ENCODE measurements at places on chromosomes 12 and 14. TPM values are rescaled to one million over a fixed set of nuclear protein-coding genes. Genes with fewer than 3 reads are reported as not detected.

GRCh38 chr12:115932066-115932465 lies 345.4 kb downstream of the MED13L start:
- H3K4me1 ChIP-seq = no peaks in the 10 kb centered on the region
- H3K27ac ChIP-seq = no peak overlapping the region
- H3K36me3 ChIP-seq = no peaks in the 10 kb centered on the region
- no peak overlapping the region for H3K4me3 ChIP-seq
- no peaks in the 10 kb centered on the region for H3K27me3 ChIP-seq
- no peak for DNase-seq

DNA sequence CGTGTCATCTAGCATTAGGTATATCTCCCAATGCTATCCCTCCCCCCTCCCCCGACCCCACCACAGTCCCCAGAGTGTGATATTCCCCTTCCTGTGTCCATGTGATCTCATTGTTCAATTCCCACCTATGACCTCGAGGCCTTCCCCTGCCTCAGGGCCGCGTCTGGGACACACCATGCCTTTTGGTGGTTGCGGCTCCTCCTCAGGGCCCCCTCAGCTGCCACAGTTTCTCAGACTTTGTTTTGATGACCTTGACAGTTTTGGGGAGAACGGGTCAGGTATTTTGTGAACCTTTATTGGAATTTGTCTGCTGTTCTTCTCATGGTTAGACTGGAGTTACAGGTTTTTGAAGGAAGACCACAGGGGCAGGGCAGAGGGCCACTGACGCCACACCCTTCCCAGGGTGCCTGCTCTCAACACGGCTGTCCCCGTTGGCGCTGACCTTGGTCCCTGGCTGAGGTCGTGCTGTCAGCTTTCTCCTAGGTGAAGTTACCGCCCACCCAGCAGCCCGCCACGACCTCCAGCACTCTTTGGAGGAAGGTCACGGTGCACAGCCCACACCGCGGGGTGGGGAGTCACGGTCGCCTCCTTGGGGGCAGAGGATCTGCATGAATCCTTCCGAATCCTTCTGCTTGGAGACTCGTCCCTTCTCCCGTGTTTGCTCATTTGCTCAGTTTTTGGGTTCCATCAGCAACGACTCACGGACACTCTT lies 130.5 kb downstream of the KIF26A start:
- H3K4me3 ChIP-seq = no peak overlapping the region
- peak; percentile 10 for DNase-seq
- H3K27me3 ChIP-seq = no peaks in the 10 kb centered on the region
- H3K4me1 ChIP-seq = no peaks in the 10 kb centered on the region
- no peak overlapping the region for H3K27ac ChIP-seq
- no peaks in the 10 kb centered on the region for H3K36me3 ChIP-seq

DNA sequence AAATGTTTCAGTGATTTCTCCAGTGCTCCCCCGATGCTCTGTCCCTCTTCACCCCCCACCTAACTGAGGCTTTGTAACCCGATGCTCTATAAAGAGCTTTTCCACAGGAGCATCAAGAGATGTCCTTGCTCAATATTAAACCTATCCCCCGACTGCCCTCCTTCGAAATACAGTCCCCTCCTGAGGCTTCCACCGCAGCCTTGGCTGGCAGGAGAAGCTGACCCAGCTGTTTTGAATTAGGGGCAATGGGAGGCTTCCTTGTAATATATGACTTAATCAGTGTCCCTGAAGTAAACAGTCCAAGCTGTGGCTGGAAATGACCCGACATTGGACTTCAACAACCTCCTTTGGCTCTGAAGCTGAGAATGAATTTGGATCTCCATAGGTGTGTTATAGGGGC lies 62.4 kb downstream of the TMEM30B start:
- no peaks in the 10 kb centered on the region for H3K36me3 ChIP-seq
- no peaks in the 10 kb centered on the region for H3K4me1 ChIP-seq
- H3K27me3 ChIP-seq = peaks cover 7% of the 10 kb centered on the region

Gene FGF23
- total RNA-seq = not detected

GRCh38 chr12:127075981-127076380 lies 1191.0 kb upstream of the TMEM132C start:
- no peak overlapping the region for H3K4me3 ChIP-seq
- no peaks in the 10 kb centered on the region for H3K4me1 ChIP-seq
- no peaks in the 10 kb centered on the region for H3K27me3 ChIP-seq
- H3K27ac ChIP-seq = no peak overlapping the region
- H3K36me3 ChIP-seq = no peaks in the 10 kb centered on the region

- no peak overlapping the region for H3K27ac ChIP-seq
- H3K4me3 ChIP-seq = no peak overlapping the region
- H3K36me3 ChIP-seq = no peaks in the 10 kb centered on the region
- DNase-seq = no peak
- H3K4me1 ChIP-seq = no peaks in the 10 kb centered on the region
These were observed 9.4 kb upstream of the GAS2L3 start for GRCh38 chr12:100564090-100564489.

Gene OR6S1
- total RNA-seq = not detected

GRCh38 chr14:74437496-74438053 lies 11.6 kb upstream of the SYNDIG1L start:
- no peak overlapping the region for H3K27ac ChIP-seq
- no peak for DNase-seq
- no peak overlapping the region for H3K4me3 ChIP-seq
- no peaks in the 10 kb centered on the region for H3K27me3 ChIP-seq

- H3K27ac ChIP-seq = no peak overlapping the region
These were observed 124.3 kb downstream of the PIWIL1 start for GRCh38 chr12:130461839-130462557.

DNA sequence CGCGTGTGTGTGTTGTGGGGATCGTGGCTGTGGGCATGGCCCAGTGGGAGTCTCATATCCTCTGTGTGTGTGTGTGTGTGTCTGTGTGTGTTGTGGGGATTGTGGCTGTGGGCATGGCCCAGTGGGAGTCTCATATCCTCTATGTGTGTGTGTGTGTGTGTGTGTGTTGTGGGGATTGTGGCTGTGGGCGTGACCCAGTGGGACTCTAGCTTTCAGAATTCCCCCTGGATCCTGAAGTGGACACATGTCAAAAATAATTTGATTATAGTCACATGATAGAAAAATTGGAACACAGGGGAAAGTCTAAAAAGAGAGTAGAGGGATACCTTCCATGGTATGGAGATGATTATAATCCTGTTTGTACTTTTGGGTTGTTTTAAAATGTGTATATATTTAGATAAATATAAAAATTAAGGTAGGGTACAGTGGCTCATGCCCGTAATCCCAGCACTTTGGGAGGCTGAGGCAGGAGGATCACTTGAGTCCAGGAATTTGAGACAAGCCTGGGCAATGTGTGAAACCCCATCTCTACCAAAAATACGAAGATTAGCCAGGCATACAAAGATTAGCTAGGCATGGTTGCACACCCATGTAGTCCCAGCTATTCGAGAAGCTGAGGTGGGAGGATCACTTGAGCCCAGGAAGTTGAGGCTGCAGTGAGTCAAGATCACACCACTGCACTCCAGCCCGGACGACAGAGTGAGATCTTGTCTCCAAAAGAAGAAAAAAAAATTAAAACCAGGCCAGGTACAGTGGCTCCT lies 11.0 kb downstream of the PAPLN start:
- no peak for DNase-seq
- H3K27me3 ChIP-seq = peaks cover 13% of the 10 kb centered on the region
- peaks cover 22% of the 10 kb centered on the region for H3K4me1 ChIP-seq
- no peak overlapping the region for H3K27ac ChIP-seq
- H3K36me3 ChIP-seq = no peaks in the 10 kb centered on the region

Gene CD69
- 1,541 TPM for total RNA-seq

Gene LRRC10
- total RNA-seq = not detected

DNA sequence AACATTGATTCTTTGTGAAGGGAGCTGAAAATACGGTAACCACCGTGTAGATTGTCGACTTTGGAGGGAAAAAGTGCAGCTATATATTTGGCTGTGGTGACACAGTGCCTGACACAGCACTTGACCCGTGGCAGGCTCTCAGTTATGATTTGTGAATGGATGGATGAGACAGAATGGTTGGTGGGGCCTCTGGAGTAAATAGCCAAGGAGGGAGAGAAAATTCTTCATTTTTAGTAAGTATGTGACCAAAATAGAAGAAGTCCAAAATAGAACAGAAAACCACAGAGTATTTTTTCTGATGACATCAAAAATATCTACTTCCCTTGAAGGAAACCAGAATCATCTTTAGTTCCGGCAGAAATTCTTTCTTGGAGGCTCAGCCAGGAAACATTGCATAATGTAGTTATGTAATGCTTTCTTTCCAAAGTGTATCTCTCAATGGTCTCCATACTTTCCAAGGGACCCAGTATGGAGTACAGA lies 82.0 kb upstream of the WSCD2 start:
- H3K36me3 ChIP-seq = no peaks in the 10 kb centered on the region
- H3K4me1 ChIP-seq = no peaks in the 10 kb centered on the region
- DNase-seq = no peak
- H3K4me3 ChIP-seq = no peak overlapping the region

DNA sequence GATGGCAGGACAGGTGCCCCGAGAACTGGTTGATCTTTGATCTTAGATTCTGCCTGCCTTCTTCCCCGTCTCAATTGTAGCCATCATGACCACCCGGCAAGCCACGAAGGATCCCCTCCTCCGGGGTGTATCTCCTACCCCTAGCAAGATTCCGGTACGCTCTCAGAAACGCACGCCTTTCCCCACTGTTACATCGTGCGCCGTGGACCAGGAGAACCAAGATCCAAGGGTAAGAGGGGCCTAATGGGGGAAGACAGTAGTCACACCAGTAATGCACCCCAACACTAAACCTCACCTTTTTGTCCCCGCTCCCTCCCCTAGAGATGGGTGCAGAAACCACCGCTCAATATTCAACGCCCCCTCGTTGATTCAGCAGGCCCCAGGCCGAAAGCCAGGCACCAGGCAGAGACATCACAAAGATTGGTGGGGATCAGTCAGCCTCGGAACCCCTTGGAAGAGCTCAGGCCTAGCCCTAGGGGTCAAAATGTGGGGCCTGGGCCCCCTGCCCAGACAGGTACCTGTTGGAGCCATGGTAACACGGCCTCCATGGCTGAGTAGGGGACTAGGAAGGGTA lies 556 bp downstream of the TROAP start:
- peaks cover 16% of the 10 kb centered on the region for H3K4me1 ChIP-seq
- no peak overlapping the region for H3K27ac ChIP-seq

Gene ARHGDIB
- total RNA-seq = 962 TPM

GRCh38 chr14:36394593-36394992 lies 74.2 kb upstream of the MBIP start:
- H3K27ac ChIP-seq = no peak overlapping the region
- DNase-seq = no peak
- no peak overlapping the region for H3K4me3 ChIP-seq
- H3K36me3 ChIP-seq = no peaks in the 10 kb centered on the region
- H3K4me1 ChIP-seq = no peaks in the 10 kb centered on the region
- peaks cover 3% of the 10 kb centered on the region for H3K27me3 ChIP-seq

- H3K27ac ChIP-seq = no peak overlapping the region
- peaks cover 2% of the 10 kb centered on the region for H3K27me3 ChIP-seq
- no peak overlapping the region for H3K4me3 ChIP-seq
- no peaks in the 10 kb centered on the region for H3K36me3 ChIP-seq
- no peak for DNase-seq
These were observed 178.9 kb downstream of the KLHL28 start for GRCh38 chr14:44782775-44783238.

DNA sequence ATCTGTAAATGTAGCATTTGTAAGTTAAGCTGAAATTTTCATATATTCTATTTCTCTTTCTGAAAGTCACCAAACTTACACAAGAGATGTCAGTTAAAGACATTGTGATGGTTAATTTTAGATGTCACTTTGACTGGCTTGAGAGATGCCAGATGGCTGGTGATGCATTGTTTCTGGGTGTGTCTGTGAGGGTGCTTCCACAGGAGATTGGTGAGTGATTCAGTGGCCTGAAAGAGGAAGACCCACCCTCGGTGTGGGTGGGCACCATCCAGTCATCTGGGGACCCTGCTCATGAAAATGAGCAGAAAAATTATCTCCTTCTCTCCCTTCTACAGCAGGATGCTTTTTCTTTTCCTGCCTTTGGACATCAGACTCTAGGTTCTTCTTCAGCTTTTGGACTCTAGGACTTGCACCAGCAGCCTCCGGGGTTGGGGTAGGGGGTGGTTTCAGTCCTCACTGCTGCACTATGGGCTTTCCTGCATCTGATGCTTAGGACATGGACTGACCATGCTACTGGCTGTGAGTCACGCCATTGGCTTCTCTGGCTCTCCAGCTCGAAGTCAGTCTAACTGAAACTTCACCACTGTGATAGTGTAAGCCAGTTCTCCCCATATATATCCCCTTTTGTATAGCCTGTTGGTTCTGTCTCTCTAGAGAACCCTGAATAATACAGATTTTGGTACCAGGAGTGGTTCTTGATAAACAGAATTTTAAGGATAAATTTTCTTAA lies 20.9 kb downstream of the PDE6H start:
- no peaks in the 10 kb centered on the region for H3K27me3 ChIP-seq
- H3K4me3 ChIP-seq = no peak overlapping the region
- no peak for DNase-seq
- H3K4me1 ChIP-seq = peaks cover 6% of the 10 kb centered on the region

DNA sequence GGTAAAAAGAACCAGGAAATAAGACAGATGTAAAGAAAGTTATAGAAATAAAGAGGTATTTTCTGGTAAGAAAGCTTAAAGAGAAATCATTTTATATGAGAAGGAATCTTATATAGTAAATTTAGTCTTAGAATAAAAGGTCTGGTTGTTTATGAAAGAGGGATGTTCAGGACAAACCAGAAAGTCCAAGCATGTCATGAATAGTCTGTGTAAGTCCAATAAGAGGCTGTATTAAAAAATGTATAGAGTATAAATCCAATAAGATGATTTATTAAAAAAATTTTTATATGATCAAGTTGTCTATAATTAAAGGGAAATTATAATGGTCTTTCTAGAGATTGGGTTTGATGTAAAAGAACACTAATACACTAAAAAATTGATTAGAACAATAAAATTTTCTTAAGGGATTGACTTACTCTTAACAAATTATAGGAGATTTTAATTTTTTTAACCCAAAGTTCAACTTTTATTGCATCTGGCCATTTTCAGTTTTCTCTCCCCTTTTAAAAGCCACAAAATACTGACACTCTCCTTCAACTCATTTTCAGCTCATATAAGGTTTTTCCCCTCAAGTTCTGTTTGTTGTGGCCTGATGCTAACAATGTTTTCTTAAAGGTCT lies 35.1 kb downstream of the ST8SIA1 start:
- H3K4me1 ChIP-seq = no peaks in the 10 kb centered on the region
- no peak for DNase-seq
- H3K36me3 ChIP-seq = no peaks in the 10 kb centered on the region
- H3K27ac ChIP-seq = no peak overlapping the region

GRCh38 chr12:11875414-11875935 lies 195.3 kb upstream of the BCL2L14 start:
- DNase-seq = no peak
- H3K4me3 ChIP-seq = no peak overlapping the region
- no peaks in the 10 kb centered on the region for H3K4me1 ChIP-seq
- H3K27ac ChIP-seq = no peak overlapping the region
- no peaks in the 10 kb centered on the region for H3K27me3 ChIP-seq
